SK-N-SH (cell line): ENCODE measurements at places on chromosomes 7 and 10.
A peak's percentile ranks its signal among the peaks of the same experiment; 100 is the strongest.

DNA sequence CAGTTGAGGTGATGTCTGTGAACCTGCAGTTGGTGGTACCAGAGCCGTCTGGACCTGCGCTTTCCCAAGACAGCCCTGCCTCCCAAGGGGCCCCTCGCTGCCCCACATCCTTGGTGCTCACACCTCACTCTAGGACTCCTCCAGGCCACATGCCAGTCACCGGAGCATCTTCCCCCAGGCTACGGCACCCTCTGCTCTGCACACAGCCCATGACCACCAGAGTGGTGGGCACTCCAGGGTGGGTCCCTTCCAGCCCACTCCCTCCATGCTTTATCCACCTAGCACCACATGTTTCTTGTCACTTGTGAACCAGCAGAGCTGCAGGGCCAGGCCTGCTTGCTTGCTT lies 183.7 kb upstream of the SH2B2 start:
- no peak for DNase-seq

DNA sequence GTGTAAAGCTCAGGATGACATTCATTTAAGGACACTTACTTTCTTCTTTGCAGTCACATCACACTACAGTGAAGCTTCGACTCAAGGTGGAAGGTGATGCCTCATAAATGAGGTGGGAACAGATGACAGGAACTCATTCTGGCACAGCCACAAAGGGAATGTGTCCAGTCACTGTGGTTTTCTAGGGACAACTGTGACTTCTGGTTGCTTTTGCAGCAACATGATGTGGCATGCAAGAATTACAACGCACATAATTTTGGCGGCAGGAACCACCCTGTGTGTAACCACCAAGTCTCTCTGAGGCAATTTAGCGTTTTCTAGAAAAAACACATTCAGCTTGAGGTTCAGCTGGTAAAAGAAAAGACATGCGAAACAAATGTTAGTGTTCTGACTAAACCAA lies 32.0 kb upstream of the FERD3L start:
- DNase-seq: no peak

- DNase-seq: no peak
Observed at GRCh38 chr10:113216102-113216501, 266.1 kb downstream of the TCF7L2 start.

DNA sequence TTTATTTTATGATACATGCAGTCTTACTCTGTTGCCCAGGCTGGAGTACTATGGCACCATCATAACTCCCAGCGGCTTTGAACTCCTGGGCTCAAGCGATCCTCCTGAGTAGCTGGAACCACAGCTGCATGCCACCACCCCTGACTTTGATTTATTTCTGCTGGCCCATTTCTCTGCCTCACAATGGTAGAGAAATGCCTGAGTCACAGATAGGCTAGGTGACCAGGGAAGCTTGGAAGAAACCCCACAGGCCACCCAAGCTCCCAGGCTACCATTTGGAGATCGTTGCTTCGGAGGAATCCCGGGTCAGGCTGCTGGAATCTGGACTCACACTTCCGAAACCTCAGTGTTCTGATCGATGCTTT lies 17.4 kb upstream of the BAIAP2L1 start:
- no peak for DNase-seq

GRCh38 chr10:11757454-11757820 lies 15.3 kb downstream of the ECHDC3 start:
- peak; percentile 33 for DNase-seq

DNA sequence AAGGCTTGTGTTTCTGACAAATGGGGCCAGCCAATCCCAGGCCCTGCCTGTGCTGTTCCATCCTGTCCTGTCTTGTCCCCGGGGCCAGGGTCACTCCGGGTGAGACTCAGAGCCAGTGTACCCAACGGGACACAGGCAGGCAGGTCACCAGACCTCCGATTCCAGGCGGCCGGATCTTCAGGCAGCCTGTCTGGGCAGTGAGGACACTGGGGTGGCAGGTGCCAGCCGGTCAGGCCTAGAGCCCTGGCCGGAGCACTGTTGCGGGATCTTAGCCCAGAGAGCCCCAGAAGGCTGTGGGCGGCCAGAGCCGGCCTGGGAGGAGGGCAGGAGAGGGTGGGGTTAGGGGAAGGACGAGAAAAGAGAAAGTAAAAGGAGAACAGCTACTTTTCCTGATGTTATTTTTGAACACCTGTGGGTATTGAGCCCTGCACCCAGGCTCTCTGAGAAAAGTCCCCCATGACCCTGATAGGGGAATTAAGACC lies 134.3 kb upstream of the TNRC18 start:
- peak; percentile 43 for DNase-seq

DNA sequence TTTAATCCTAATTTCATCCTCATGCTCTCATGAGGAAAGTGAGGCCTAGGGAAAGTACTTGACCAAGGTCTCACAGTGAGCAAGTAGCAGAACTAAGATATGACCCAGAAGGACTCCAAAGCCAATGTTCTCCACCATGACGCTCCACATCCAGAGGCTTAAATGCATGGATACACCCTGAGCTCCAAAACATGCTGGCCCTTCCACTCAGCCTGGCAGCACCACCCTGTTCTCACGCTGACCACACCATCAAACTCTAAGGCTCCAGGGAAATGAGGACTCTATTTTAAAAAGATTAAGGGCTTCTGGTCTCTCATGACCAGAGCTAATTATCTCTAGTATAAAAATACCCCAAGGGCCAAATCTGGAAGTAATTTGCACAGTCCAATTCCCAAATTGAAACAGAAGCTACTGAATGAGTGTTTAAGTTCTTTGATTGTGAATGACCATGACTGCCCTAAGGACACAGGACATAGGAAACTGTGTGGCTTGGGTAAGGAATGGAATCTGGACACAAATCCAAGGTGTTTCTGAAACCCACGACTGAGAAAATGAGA lies 71.1 kb upstream of the ABLIM1 start:
- peak; percentile 67 for DNase-seq

DNA sequence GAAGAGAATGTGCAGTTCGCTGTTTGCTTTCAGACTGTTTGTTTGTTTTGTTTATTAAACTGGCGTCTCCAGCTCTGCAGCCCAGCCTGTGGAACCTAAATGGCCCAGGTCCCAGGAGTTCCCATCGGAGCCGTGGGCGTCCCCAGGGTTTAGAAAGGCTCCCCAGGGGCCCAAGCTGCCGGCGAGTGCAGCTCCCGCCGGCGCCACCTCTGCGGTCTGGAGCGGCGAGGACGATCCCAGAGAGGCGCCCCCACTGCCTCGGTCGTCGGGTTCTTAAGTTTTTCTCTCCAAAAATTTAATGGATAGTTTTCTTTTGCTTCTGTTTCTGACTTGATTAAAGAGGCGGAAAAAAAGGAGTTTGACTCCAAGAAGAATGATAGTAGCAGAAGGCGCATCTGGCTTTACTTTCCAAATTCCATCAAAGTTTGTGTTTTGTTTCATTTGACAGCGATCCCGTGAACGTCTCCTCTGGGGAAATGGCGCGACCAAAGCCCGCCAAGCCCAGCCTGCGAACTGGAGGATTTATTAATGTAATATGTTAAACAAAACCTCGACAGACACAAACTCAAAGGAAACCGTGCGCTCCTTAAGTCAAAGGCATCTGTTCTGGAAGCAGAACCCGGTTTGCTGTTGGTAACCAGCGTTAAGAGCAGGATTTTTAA lies 718 bp upstream of the FZD1 start:
- peak; percentile 72 for DNase-seq

GRCh38 chr10:133154996-133155778 lies 4.8 kb upstream of the KNDC1 start:
- DNase-seq: no peak

GRCh38 chr7:75723444-75723843 lies 15.3 kb downstream of the HIP1 start:
- DNase-seq: no peak

- DNase-seq: no peak
Observed at GRCh38 chr10:95798096-95798855, 42.3 kb downstream of the ENTPD1 start.

- DNase-seq: no peak
Observed at GRCh38 chr7:120966961-120967360, 16.4 kb downstream of the ING3 start.

DNA sequence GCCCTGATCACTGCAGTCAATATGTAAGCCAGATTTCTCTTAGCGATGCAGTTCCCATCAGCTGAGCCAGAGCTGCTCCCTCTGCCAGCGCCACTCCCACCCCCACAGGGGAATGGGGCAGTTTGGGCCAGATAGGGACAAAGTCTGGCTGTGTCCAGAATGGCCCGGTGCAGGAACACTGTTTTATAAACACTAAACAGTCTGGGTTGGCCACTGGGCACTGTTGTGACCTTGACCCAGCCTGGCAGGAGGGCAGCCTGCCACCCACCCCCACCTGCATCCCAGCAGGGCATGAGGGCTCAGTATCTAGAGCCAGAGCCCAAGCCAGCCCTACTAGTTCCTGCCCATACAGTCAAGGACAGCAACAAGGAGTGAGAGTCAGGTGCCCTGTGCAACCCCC lies 1.3 kb downstream of the OGDHL start:
- DNase-seq: peak; percentile 27

GRCh38 chr7:22858640-22859561 lies 36.3 kb upstream of the TOMM7 start:
- no peak for DNase-seq

DNA sequence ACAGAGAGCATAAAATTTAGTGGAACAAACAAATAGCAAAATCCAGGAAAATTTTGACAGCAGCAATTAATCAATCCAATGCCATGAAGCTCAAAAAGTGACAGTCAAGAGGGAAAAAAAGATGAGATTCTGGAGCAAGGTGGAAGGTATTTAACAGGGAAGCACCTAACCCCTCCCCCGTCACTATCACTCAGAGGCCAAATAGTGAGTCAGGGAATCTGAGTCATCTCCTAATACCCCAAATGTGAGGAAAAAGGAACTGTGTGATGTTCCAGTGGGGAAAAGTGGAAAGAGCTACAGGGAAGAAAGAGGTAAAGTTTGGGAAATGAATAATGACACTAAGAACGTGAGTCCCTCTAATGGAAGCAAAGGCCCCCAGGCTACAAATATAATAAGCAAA lies 113.2 kb upstream of the PHF14 start:
- no peak for DNase-seq

GRCh38 chr7:21944616-21945453 lies 864 bp downstream of the CDCA7L start:
- no peak for DNase-seq

- no peak for DNase-seq
Observed at GRCh38 chr10:17734432-17735080, 17.4 kb upstream of the TMEM236 start.

GRCh38 chr10:100520811-100521210 lies 1.1 kb upstream of the SEC31B start:
- no peak for DNase-seq

GRCh38 chr10:71217266-71218045 lies 5.1 kb downstream of the UNC5B start:
- peak; percentile 62 for DNase-seq

- DNase-seq: peak; percentile 84
Observed at GRCh38 chr7:90320801-90321494, at the start of gene FAM237B. FAM237B (minus strand) TSS chr7:90321304; CDS start chr7:90319748, 1,556 bp downstream.

DNA sequence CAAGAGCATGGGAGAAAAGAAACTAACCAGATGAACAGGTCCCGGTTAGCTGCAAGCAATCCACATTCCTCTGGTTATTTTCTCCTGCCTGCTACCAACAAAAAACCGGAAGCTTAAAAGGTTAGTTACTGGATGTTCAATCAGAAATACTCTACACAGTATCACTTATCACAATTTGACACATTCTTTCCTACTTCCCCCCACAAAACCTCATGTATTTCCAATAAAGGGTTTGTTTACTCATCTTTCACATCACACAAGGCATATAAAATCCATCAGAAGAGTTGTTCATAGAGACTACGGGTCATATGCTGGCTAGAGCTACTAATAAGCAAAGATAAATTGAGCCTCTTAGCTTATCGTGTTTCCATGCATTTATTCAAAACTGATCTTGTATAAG lies 4.8 kb downstream of the SLC25A28 start:
- no peak for DNase-seq

- DNase-seq: no peak
Observed at GRCh38 chr7:30567081-30567480, 27.6 kb upstream of the GARS1 start.

- DNase-seq: no peak
Observed at GRCh38 chr7:131800008-131800407, 243.6 kb upstream of the PODXL start.

DNA sequence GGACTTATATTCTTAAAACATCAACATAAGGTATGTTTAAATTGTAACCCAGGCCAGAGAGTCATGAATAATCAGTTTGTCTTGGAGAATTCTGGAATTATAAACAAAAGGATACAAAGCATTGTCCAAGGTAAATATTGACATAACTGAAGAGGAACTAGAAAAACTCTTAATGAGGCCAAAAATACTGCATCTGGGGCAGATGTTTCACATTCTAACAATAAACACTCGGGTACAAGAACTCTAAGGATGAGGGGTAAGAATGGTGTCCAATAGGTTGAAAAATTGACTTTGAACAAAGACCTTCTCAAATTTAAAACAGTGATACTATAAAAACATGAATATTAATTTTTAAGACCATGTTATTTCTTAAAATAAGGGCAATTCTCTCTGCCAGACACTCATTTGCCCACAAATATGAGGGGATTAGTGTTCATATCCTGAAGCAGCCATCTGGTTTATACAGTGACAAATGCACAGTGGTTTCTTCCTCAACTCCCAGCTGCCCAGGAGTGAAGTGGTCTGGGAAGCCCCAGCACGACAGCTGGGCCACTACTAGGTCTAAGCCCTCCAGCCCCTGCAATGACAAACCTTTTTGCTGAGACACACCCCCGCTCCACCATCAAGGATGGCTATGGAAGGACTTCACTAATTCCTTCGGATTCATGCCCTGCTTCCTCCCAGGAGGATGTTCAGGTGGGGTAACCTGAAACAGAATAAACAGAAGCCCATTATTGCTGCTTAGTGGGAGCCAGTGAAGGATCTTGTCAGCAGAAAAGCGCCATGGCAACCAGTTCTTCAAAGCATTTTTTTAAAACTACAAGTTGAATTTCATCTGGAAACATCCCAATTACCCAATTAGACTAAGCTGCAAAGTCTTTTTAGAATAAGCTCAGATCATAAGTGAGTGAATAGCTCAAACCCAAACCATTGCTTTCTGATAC lies 107.5 kb upstream of the ARID5B start:
- peak; percentile 11 for DNase-seq

GRCh38 chr10:27390681-27391080 lies 113.4 kb upstream of the RAB18 start:
- no peak for DNase-seq

- DNase-seq: peak; percentile 20
Observed at GRCh38 chr7:1752111-1752510, 82.0 kb downstream of the ELFN1 start.

DNA sequence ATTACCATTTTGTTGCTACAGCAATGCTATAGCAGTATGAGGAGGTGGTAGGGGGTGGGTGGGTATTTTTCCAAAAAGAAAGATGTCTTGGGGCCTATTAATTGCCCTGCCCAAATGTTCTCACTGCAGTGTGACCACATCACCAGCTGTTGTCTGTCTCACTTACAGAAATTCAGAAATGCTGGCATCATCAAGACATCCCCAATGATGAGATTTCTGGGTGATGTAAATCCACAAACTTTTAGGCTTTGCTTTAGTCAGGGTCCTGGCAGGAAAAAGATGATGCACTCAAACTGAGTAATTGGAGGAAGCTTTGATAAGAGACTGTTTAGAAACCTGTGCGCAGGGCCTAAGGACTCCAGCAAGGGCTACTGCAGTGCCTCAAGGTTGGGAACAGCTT lies 56.2 kb upstream of the OPN4 start:
- no peak for DNase-seq
